GM12865 (cell line): ENCODE measurements at places on chromosomes 11 and 22.

DNA sequence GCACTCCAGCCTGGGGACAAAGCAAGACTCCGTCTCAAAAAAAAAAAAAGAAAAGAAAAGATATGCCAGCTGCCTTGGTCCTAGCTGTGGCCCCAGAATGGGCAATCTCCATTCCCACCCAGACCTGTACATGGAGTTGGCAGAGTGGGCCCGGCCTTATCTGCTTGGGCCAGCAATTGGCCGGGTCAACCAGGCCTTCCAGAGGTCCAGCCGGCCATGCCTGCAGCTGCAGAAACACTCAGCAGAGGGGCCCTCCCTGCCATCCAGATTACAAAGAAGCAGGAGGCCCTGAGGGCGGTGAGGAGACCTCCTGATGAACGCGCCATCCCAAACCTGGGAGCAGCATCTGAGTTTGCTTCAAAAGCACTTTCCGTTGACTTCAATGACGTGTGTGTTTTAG is 26.9 kb upstream of the ARFGAP3 start:
- no peak for DNase-seq

DNA sequence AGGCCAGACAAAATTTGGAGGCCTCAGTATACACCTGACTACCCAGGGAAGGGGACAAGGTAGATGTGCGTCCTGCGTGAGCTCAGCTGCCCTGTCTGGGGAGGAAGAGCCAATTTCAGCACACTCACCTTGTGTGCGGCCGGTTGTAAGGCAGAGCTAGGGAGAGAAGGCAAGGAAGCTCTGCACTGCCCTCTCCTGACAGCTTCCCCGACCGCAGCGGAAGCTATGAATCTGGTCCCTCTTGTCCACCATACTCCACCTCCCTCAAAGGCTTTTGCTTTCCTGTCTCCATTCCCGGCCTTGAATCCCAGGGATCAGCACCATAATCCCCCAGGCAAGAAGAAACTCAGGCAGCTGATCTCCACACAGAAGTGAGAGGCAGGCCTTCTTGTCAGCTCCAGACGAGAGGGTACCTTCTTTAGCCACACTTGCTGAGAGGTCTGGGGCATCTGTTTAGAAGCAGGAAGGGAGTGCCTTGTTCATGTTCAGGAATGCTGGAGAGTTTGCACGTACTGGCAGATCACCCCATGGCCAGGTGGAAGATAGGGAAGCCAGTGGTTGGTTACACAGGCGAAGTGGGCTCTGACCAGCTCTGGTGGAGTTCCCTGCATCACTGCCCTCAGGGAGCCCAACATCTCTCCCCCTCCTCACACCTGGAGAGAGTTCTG is 62.5 kb downstream of the FEZ1 start:
- peak; percentile 58 for DNase-seq

DNA sequence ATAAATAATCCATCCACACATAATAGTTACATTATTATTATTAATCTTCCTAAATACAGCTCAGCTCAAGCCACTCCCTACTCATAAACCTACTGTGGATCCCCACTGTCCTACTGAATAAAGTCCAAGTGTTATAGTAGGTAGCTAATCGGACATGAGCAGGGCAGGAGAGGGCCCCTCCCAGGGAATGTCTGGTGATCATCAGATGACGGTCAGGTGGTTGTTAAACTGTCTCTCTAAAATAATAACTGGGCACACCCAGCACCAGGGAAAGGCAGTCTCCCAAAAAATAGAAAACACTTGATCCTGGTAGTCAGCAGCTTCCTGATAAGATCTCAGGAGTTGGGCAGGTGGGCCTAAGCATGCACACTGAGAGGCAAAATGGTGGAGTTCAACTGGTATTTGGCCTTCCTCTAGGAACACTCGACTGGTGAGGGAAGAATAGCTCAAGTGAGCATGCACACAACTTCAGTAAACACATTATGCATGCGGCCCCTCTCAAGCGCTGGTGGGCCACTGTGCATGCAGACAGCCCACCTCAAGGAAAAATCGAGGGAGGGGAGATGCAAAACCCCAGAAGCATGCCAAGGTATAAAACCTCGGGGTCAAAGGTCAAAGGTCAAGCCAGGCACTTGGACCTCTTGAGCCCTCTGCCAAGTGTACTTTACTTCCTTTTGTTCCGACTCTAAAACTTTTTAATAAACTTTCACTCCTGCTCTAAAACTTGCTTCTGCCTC is 65.0 kb downstream of the LRRC32 start:
- DNase-seq: no peak

GRCh38 chr22:20867179-20868024 is 8.6 kb downstream of the SNAP29 start:
- DNase-seq: no peak

GRCh38 chr11:84714316-84714780 is 912.8 kb downstream of the DLG2 start:
- peak; percentile 26 for DNase-seq

- peak; percentile 59 for DNase-seq
Observed at GRCh38 chr11:64694821-64695365, 28.1 kb downstream of the NRXN2 start.

DNA sequence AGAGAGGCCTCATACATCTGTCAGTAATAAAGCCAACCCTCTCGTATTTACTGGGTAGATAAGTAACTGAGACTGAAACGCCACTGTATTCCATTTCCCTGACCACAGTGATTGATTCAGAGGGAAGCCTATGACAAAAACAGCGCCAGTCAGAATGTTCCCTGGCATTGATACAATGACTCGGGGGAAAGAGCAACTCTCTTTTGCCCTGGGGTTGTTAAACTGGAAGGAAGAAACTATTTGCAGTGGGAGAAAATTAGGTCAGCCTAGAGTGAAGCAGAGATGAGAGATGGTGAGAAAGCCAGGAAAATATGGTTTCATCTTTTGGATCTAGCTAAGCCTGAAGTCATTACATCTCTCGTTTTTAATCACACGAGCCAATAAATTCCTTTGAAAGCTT is 48.6 kb upstream of the RBFOX2 start:
- DNase-seq: no peak

DNA sequence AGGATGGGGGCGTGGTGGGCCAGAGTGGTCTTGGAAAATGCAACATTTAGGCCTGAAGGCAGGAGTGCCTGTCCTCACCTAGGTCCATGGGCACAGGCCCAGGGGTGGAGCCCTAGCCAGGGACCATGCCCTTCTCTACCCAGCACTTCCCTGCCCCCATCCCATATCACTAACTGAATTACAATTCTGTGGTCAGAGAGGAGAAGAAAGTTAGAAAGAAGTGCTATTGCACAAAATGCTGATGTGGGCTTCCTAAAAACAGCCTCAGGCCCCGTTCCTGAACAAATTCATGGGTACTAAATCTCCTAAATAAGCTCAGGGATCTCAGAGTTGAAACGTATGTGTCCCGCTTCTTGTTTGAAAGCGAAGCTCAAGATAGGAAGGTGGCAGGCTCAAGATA is 3.5 kb upstream of the ASRGL1 start:
- no peak for DNase-seq

- peak; percentile 66 for DNase-seq
Observed at GRCh38 chr11:96464700-96465307, 75.0 kb downstream of the JRKL start.
